ENCODE measurements at places on chromosomes 7 and 10.

DNA sequence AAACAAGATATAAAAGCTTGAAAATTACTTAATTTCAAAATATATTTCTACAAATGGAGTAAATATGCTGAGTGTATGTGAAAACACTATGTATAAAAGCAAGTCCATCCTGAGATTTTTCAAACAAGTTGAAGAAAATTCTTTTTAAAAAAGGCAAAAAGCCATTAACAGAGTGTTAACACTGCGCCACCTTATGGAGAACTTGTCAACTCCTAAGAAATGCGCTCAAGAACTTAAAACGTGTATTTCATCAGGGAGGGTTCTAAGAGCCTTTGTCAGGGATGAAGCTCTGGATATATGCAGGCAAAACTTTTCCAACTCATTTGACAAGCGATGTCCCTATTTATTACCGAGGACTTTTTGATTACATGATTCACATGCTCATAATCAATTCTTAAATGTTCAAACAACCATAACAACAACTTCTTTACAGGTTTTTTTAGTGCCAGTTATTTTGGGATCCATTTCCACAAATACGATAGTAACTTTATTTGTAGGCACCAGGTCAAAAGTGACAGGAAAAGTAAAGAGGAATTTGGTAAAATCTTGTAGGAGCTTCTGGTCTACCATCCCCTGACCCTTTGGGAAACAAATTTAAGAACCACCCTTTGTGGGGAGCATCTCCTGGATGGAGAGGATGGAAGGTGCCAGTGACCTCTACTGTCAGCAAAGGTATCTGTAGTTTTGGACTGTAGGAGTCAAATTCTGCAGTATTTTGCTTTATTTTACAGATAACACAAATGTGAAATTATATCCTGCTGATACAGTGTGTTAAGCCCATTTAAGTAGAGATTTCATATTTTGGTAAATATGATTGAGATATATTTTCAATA lies 23.2 kb downstream of the CALCR start:
- no peak for DNase-seq

- DNase-seq = no peak
Observed at GRCh38 chr7:141990011-141990725, 5.5 kb upstream of the MGAM start.

DNA sequence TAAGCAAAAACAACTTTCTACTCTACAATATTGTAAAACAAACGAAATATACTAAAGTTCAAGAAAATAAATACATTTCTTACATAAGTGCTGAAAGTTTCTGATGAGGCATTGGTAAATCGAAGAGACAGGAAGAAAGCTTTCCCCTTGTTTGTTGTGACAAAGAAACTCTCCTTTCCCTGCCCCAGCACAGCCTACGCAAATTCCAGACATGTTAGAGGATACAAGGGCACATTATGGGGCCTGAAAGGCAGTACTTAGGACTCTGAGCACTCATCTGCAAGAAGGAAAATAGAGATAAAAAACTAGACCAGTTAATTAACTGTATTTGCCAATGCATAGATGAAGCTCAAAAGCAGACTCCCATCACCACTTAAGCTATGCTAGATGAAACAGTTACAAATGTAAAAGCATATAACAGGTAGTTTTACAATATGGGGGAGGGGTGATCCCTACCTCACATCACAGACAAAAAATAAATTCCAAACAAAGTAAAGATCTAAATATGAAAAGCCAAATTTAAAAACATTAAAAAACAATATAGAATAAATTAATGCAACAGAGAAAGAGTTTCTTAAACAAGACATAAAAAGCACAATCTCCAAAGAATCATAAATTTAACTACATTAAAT lies 21.8 kb downstream of the ARHGAP19 start:
- no peak for DNase-seq

DNA sequence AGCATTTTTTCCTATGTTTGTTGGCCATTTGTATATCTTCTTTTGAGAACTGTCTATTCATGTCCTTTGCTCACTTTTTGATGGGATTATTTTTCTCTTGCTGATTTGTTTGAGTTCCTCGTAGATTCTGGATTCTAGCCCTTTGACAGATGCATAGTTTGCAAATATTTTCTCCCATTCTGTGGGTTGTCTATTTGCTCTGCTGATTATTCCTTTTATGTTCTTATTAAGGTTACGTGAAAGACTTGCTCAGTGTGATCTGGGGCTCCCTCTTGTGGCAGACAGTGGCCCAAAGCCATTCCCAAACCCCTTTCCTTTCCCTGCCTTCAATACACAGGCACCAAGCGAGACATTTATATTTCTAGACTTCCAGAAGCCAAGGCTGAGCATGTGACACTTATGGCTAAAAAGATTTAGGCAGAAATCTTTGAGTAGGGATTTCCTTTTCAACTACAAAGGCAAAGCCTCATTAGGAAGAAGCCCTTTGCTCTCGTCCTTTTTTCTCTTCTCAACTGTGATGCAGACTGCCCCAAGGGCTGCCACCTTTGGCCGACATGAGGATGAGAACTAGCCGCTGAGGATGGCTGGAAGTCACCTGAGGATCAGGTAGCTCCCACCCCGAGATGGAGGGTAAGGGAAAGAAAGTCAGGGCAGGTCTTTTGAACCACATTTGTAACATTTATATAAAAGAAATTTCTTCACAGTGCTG lies 23.6 kb downstream of the ST8SIA6 start:
- no peak for DNase-seq

DNA sequence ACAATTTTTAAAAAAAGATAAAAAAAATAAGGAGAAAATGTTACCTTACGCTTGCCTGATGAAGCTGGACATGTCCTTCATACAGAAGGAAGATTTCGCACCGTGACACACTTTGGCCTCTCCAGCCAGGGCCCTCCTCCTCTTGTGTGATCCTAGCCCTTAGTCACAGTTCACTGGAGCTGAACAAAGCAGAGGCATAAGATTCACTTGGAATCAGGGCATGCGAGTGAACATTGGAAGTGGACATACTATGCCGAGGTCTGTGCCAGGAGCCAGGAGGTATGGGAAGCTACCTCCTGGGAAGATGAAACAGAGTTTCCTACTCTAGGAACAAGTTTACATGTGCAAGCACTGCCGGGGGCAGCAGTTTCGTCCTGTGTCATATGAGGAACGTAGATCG lies 91.5 kb downstream of the XPNPEP1 start:
- no peak for DNase-seq

- DNase-seq = no peak
Observed at GRCh38 chr7:97801108-97801507, 69.2 kb downstream of the TAC1 start.

DNA sequence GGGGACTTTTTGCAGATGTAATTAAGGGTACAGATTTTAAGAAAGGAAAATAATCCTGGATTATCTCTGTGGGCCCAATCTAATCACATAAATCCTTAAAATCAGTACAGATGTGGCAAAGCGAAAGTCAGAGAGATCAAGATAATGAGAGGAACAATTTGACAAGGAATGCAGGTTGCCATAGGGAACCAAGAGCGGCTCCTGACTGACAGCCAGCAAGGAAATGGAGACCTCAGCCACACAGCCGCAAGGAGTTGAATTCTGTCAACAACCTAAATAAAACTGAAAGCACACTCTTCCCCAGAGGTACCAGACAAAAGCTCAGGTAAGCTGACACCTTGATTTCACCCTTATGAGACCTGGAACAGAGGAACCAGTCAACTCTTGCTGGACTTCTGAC lies 3.4 kb upstream of the PNPLA8 start:
- DNase-seq = no peak

- no peak for DNase-seq
Observed at GRCh38 chr7:78179211-78179610, 380.6 kb downstream of the PHTF2 start.

DNA sequence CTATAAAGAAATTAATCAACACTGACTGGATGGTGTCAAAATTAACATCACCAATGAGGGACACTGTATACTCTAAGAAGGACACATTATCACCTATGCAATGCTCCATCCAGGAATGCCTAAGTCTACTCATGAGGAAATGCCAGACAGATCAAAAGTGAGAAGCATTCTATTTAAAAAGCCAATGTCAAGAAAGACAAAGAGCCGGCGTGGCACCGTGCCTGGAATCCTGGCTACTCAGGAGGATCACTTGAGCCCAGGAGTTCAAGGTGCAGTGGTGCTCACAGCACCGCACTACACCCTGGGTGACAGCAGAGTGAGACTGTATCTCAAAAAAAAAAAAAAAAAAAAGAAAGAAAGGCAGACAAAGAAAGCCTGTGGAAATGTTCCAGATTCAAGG lies 45.5 kb upstream of the ANAPC16 start:
- DNase-seq = no peak

DNA sequence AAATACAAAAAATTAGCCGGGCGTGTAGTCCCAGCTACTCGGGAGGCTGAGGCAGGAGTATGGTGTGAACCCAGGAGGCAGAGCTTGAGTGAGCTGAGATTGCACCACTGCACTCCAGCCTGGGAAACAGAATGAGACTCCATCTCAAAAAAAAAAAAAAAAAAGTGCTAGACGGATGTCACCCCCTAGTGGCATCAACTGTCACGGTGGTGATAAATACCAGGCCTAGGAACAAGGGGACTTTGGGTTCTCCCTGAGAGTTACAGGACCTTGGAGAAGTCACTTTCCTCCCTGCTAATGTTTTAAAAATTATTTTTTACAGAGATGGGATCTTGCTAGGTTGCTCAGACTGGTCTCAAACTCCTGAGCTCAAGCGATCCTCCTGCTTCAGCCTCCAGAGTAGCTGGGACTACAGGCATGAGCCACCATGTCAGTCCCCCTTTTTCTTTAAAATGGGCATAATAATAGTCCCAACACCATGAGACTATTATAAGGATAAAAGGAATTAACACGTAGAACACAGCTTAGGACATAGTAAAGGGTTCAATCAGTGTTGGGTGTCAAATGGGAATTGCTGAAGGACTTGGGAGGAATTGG lies 2.6 kb upstream of the TMEM130 start:
- DNase-seq = no peak

GRCh38 chr10:4978870-4979269 lies 15.7 kb downstream of the AKR1C1 start:
- DNase-seq = no peak

- DNase-seq = no peak
Observed at GRCh38 chr10:113137941-113138685, 188.1 kb downstream of the TCF7L2 start.

- no peak for DNase-seq
Observed at GRCh38 chr7:69654849-69655707, 56.8 kb downstream of the AUTS2 start.

GRCh38 chr10:8193546-8193945 lies 139.1 kb downstream of the GATA3 start:
- DNase-seq = no peak

DNA sequence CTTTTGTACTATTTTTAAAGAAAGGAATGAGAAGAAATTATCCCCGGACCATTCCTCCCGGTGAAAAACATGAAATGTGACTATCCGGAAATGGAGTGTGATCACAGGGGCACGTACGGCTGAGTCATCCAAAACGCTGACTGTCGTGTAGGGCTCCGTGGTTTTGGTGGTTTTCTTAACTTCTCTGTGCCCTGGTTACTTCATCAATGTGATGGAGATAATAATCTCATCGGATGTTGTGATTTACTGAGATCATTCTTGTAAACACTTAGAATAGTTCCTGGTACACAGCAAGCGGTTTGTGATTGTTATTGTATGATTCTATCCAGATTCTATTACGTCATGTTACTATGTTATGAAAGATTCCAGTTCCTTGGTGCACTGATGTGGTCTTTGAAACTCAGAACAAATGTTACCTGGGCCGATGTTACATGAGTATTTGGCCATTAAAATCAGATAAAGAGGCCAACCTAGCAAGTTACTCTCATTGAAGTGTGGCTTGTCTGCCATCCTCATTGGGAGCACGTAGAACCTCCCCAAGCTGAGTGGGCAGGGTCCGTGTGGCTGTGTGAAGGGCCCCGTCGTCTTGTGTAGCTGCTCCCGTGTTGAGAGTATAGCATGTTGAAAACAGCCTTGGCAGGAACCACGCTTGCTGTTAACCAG lies 99.5 kb downstream of the CAMK1D start:
- peak; percentile 56 for DNase-seq

- DNase-seq = peak; percentile 25
Observed at GRCh38 chr7:120792091-120792860, 65.7 kb downstream of the TSPAN12 start.

- no peak for DNase-seq
Observed at GRCh38 chr10:132699411-132700155, 86.4 kb downstream of the NKX6-2 start.

DNA sequence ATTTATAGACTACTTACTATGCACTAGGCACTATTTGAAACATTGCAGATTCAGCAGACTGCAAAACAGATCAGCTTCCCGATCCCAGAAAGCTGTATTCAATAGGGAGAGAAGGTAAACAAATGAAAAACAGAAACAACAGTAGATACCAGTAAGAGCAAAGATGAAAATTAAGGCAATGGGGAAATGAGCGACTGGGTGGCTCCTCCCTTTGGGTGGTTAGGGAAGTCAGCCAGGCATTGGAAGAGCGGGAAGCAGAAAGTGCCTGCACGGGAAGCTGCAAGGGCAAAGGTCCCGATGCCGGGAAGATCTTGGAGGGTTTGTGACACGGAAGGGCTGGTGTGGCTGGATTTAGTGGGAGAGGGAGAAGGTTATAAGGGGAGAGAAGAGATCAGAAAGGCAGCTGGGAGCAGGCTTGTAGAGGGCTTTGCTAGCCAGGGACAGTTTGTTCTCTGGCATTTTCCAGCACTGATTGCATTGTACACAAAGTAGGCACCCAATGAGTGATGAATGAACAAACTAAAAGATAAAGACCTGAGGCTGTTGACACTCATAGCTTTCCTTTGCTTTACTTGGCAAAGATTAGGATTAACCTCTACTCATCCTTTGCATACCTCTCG lies 67.8 kb downstream of the NAMPT start:
- no peak for DNase-seq
